ENCODE measurements at places on chromosomes 5 and 9.

GRCh38 chr9:129495620-129496472, 125.1 kb downstream of the C9orf50 start:
- peak; percentile 93 for DNase-seq

GRCh38 chr9:3482578-3482977, 43.2 kb downstream of the RFX3 start:
- no peak for DNase-seq

DNA sequence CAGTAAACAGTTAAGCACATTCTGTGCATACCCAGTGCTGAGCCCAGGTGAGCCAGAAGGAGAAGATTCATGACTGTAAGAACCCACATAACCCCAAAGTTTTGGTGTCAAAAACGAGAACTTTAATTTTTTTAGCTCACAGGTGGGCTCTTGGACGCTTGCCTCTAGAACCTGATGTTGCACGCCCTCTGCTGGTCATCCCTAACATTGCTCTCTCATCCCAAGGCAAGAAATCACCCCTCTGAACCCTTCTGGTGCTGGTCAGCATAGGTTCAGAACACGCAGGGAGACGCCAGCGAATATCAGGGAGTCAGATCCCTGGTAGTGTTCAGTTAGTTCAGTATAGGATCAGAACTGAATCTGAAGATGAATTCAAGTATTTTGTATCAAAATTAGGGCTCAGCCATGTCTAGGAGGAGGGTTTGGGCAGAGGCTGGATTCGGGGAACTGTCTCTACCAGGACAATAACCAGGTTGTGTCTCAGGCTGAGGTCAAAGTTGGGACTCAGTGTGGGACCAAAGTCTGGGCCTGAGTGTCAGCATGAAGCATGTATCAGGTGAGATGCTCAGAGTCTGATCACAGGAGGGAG, 4.1 kb upstream of the DNAJB5 start:
- DNase-seq: peak; percentile 59

- DNase-seq: no peak
Observed at GRCh38 chr9:132923346-132923902, 21.0 kb downstream of the TSC1 start.

DNA sequence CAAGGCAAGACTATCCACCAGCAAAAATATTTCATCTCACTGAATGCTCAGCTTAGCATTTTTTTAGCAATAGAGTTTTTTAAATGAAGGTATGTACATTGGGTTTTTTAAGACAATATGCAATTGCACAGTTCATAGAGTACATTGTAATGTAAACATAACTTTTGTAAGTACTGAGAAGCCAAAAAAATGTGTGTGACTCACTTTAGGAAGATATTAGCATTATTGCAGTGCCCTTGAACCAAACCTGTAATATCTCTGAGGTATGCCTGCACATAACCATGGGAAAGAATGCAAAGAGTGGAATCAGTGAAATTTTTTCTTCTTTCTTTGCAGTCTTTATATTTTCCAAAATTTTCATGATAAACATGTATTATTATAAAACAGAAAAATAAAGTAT, 1533.3 kb upstream of the WWC1 start:
- DNase-seq: no peak

GRCh38 chr5:150641824-150642566, 1.5 kb downstream of the SYNPO start:
- peak; percentile 36 for DNase-seq

DNA sequence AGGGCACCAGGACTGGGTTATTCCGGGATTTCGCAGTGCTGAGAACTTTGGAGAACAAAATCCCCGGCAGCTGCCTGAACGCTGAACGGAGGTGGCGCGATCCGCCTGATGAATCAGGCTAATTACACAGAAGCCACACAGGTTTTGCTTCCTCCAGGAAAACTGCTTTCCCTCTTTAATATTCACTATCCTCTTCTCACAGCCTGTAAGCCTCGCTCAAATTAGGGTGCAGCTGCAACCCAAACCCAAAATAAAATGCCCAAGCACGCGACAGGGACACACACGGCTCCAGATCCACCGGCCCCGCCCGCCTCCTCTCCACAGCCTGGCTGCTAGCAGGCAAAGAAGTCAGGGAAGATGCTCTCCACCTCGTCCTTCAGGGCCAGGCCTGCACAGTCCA, 6.0 kb downstream of the SOHLH1 start:
- DNase-seq: no peak

GRCh38 chr5:180606215-180606785, 15.0 kb upstream of the SCGB3A1 start:
- no peak for DNase-seq

DNA sequence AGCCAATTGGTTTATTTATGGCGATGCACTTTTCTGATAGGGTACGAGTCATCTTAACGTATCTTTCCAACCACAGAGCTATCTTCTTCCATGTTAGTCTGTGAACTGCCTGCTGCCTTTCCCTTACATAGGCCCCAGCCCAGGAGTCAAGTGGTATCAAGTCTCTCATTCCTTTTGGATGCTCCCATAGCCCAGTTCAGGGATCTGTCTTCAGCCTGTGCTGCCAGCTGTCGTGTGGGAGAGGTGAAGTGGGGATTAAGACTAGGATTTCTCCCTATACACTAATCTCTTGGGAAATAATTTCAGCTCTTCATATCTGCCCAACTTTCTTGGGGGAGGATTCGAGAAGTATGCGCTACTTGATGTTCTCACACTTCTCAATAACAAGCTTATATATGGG, 475.7 kb downstream of the EBF1 start:
- no peak for DNase-seq

DNA sequence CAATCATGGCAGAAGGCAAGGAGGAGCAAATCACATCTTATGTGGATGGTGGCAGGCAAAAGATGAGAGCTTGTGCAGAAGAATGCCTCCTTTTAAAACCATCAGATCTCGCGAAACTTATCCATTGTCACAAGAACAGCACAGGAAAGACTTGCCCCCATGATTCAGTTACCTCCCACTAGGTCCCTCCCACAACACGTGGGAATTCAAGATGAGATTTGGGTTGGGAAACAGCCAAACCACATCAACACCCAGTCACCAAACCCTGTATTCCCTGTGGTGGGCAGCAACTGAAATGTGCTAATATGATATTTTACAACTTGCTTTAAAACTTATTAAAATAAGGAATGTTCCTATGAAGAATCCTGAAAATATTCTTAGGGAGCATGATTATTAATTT, 54.2 kb downstream of the RASGRF2 start:
- no peak for DNase-seq
